ENCODE measurements at places on chromosomes 1 and 21.

GRCh38 chr1:67194209-67194863 is 28.1 kb downstream of the IL23R start:
- DNase-seq: no peak

DNA sequence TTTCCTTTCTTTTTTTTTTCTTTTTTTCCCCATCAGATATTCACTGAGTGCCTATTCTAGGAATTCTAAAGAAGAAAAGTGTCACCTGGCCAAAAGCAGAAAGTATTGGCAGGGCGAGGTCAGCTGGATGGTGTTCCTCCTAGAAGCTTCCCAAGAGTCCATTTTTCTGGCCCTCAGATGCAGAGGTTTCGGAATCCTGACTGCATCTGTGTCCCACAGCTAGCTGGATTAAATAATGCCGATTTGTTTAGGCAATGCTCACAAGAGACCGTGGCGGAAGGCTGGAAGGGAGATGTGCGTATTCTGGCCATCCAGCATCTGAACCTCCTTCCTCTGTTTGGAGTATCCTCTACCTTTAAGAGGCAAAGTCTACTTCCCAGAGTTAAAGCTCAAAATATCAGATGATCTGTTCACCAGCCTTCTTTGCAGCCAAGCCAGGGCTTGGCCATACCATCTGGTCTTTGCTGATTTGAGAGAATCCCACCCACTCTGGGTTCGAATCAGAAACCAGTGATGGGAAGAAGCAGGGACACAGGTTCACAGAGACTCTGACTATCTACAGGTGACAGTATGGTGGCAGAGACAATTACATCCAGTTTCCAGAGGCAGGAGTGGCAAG is 5.4 kb upstream of the TENT5C start:
- DNase-seq: no peak

GRCh38 chr1:87263785-87264184 is 64.9 kb upstream of the LMO4 start:
- no peak for DNase-seq

DNA sequence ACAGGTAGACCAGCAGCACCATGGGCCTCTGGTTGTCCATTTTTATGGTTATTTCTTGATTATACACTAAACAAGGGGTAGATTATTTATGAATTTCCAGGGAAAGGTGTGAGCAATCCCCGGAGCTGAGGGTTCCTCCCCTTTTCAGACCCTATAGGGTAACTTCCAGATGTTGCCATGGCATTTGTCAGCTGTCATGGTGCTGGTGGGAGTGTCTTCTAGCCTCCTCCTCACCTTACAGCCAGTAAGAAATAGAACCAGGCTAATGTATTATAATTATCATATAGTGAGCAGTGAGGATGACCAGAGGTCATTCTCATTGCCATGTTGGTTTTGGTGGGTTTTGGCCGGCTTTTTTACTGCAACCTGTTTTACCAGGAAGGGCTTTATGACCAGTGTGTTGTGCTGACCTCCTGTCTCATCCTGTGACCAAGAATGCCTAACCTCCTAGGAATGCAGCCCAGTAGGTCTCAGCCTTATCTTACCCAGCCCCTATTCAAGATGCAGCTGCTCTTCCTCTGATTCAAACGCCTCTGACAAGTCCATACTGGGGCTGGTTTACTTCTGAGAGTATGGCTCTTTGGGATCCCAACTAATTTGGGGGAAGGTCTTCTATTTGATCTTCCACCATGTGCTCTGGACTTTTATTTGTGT is 13.5 kb upstream of the TINAGL1 start:
- peak; percentile 77 for DNase-seq

- peak; percentile 91 for DNase-seq
These were observed 66.9 kb downstream of the GNG12 start for GRCh38 chr1:67766141-67766978.

GRCh38 chr1:102050556-102050955 is 53.8 kb upstream of the OLFM3 start:
- DNase-seq: no peak

DNA sequence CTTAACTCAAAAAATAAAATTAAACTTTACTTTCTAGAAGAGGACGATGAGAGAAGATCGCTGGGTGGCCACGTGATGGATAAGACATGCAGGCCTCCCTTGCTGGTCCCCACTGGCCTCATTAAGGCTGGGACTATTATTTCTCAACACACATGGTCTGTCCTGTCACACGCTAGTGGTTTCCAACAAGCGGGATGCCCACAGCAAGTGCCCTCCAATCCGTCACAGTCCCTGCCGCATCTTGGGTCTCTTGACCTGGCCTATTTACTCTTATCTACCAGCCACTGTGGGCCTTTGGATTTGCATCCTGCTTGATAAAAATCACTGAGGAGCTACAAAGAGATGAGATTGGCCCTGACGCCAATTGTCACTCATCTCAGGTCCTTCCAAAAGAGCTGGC is 30.0 kb downstream of the CAPZB start:
- DNase-seq: no peak

All from EL (cell line).